ENCODE measurements at places on chromosomes 4 and X.
A peak's percentile ranks its signal among the peaks of the same experiment; 100 is the strongest.

DNA sequence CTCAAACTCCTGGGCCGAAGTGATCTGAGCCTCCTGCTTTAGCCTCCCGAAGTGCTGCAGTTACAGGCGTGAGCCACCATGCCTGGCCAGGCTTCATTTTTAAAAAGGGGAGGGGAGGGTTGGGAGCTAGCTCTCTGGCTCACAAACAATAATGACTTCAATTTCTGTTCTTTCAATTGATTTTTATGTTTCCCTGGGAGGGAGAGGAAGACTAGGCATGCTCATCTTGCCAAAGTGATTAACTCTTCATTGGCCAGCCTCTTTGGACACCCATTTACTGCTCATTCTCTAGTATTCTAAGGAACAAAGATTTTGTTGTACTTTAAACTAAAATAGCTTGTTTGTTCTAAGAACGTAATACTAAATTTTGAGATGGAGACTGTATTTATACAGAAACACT is 43.4 kb upstream of the TRIM2 start:
- no peak for DNase-seq

- DNase-seq, result no peak
Observed at GRCh38 chr4:160129439-160129838, 1026.6 kb downstream of the RAPGEF2 start.

DNA sequence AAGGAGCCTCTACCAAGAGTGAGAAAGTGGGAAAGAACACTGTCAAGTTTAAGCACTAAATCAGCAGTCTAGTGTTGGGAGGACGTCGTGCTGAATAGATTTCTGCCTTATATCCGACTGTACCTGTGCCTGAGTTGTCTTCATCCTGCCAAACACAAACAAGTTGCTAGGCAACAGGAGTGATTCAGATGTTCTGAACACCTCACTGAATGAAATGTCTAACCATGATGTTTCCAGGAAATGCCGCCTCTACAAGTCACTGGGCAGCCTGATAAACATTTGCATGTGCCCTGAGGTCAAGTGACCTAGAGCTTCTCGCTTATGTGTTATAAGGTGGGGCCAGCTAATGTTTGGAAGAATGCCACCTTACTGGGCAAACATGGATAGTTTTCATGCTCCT is 37.9 kb downstream of the SGMS2 start:
- peak; percentile 61 for DNase-seq

- DNase-seq, result no peak
Observed at GRCh38 chrX:130857207-130857606, 45.8 kb downstream of the ENOX2 start.

DNA sequence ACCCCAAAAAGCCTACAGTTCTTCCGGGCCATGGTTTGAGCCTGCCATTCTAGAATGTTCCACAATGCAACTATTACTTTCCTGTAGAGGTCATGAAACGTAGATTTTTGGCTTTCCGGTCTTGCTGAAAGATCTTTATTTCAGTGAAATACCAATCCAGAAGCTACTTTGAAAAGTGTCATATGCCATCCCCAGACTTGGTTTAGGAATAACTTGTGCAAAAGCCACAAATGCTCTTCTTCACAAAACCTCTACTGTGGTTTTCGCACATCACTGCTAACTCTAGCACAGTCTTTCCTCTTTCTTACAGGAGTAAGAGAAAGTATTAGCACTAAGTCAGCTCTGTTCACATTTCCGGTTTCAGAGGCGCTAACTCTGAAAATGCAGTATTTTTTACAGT is 12.7 kb upstream of the CD40LG start:
- DNase-seq, result no peak

GRCh38 chr4:134708026-134708425 is 506.4 kb upstream of the PABPC4L start:
- DNase-seq, result no peak

DNA sequence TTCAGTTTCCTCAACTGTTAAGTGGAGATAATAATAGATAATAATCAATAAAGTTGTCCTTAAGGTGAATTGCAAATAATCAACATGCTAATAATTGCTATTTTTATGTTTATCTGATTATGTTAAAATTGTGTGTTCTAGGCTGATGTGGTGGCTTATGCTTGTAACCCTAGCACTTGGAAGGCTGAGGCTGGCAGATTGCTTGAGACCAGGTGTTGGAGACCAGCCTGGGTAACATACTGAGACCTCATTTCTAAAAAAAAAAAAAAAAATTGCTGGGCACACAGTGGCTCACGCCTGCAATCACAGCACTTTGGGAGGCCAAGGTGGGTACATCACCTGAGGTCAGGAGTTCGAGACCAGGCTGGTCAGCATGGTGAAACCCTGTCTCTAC is 175.2 kb downstream of the GC start:
- DNase-seq, result no peak

GRCh38 chrX:107626916-107627315 is 1.4 kb upstream of the PRPS1 start:
- no peak for DNase-seq

- DNase-seq, result peak; percentile 34
Observed at GRCh38 chrX:15242899-15243555, 26.9 kb downstream of the ASB9 start.

GRCh38 chrX:133653358-133653757 is 238.1 kb upstream of the GPC4 start:
- DNase-seq, result no peak

DNA sequence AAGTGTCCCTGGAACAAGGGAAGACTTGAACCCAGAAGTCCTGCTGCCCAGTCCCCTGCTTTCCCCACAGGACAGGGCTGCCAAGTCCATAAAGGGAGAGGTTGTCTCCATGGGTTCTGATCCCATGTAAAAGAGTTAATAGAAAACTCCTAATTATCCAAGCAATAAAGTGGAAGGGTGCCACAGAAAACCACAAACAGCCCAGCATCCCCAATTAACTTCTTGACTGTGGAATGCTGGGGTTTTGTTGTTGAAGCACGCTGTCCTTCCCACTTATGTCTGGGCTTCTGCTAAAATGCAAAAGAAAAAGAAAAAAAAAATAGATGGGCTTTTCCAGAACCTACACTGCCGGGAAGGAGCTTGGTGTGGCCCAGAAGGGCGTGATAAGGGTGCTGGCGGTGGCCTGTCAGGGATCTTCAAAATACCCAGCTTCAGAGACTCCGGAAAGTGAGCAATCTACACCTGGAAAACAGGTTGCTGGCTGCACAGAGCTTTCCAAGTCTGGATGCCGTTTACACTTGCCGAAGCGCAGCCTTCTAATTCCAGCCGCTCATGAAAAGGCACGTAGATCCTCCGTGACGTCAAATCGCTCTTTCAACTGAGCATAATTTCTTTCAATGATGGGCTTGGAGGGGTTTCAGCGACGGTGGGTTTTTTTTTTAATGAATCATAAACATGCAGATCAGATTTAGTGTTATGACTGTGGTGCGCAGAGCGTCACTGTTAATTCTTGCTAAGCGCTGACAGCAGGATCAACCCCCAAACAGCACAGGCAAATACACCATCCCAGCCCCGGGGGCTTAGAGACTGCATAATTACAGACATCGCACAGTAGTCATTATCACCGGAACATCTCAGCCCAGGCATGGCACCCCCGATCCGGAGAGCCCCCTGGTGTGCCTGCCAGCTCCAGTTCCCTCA is 197.6 kb downstream of the BCOR start:
- DNase-seq, result no peak

DNA sequence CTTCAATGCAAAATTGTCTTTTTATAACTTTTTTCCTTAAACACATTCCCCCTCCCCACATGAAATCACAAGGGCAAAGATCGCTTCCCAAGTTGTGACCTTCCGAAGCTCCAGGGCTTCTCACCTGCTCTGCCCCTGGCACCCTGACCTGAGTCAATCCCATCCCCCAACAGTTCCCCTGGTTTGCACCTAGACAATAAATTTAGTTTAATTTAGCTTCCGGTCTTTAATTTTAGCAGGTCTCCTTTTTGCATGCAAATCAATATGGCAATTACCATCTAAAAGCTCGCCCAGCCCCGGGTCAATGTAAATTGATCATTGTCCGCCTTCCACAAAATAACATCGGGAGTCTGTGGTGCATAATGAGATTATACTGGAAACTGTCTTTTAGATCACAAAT is 6.8 kb downstream of the BCOR start:
- DNase-seq, result no peak

GRCh38 chr4:108159845-108160244 is 8.9 kb downstream of the LEF1 start:
- DNase-seq, result no peak

DNA sequence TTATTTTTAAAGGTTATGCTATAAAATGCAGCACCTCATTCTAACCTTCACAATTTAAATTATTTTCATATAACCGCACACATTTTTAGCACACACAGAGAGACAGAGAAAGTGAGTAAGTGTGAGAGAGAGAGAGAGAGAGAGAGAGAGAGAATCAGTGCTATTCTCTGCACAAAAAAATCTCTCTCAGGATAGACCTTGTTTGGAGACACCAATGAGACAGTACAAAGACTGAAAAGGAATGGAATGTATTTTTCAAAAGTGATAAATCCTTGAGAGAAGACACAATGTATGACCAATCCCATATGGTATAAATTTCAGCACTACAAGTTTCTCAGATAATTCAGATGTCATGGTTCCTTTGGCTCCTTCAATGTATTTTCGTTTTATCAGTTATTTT is 132.1 kb upstream of the PCDH18 start:
- no peak for DNase-seq

GRCh38 chrX:47248576-47248975 is 15.8 kb downstream of the USP11 start:
- DNase-seq, result no peak

Measured in kidney capillary endothelial cell (primary cell).